IPS DF 19.7 (cell line): ENCODE measurements at places on chromosomes 3 and 15.

DNA sequence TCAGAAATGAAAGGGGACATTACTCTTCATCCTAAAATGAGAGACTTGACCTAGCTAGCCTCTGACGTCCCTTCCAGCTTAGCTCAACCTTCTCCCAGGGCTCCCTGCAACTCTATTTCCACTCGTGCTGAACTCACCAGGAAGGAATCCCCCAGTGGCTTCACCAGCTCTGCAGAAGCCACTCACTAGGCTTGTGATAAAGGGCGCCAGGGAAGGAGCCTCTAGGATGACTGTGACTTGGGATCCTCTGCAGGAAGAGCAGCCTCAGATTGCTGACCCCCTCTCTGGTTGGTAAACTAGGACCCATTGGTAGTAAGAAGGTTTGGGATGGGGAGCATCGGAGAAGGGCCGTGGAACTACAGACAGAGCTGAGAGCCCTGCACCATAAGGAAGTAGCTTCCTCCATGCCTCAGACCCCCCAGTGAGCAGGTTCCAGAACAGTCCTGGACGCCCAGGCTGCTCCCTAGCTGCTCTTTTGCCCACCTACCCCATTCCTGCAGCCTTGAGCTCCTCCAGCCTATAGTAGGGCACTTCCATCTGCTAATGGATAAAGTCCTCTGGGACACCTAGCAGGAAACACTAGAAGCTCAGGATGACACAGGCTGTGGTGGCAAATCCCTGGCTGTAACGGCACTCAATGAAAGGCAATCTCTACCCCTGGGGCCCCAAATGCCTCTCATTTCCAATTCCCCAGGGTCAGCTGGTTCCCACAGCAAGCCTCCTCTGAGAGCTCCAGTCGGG, 26.0 kb downstream of the PLA2G4F start:
- no peak for DNase-seq

DNA sequence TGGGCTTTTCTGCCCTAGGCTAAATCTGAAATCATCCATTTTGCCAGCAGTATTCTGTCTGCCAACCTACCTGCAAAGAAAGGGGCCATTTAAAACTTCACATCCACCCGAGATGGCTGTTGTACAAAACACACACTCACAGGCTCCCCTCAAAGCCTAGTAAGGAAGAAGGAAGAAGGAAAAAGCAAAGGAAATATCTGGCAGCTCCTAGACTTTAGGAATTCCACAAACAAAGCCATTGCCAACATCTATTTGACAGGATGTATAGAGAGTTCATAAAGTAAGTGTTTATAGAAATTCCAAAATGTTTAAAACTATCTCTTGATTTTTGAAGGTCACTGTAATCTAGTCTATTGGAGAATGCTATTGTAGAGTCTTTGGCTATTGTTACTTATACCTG, 91.9 kb upstream of the THBS1 start:
- no peak for DNase-seq

GRCh38 chr3:84077479-84077878, 881.3 kb upstream of the CADM2 start:
- no peak for DNase-seq

DNA sequence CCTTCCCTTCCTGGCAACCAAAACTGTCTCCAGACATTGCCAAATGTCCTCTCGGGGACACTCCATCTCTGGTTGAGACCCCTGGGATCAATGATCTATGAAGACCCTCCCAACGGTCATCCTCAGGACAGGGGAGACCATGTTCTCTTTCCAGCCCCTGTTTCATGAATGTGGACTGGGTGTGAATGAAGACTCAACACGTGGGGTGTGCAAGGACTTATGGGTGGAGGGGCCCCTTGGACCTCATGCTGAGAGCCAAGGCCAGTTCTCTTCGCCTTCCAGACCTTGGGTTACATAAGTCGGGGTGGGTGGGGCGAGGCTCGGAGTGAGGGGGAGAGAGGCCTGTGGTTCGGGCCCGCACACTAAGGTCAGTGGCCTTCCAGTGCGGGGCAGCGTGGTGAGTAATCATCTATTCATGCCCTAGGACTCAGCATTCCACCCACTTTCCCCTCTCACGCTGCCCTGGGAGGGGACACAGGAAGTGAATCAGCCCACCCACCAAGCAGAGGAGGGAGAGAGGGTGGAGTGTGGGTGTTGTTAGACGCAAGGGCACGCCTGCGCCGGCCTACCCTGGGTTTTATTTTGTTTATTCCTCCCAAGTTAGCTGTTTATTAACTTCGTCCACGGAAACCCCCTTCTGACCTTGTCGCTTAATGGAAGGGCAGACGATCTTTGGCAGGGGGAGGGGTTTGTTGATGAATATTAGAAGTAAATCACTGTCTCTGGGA, 6.7 kb downstream of the PAQR5 start:
- no peak for DNase-seq

- no peak for DNase-seq
These were observed 4.6 kb downstream of the ITGA11 start for GRCh38 chr15:68427366-68427765.

DNA sequence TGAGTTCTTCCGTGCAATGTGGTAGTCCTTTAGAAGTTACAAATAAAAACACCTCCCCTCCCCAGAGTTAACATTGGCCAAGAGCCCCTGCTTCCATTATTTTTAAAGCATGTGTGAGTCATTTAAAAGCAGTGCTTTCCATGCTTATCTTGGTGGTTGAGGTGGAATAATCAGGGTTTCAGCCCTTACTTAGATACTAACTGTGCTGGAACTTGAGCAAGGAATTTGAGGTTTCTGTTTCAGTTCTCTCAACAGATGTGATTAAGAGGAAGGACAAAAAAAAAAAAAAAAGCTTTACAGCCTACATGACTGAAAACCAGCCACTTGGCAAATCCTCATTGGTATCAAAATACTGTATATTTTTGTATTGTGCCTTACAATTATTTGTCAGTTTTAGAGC, 64.5 kb downstream of the CGNL1 start:
- DNase-seq = no peak

- DNase-seq = no peak
These were observed 75.3 kb downstream of the ZNF609 start for GRCh38 chr15:64535460-64536243.

- DNase-seq = no peak
These were observed 17.4 kb downstream of the FSD2 start for GRCh38 chr15:82788496-82788895.

DNA sequence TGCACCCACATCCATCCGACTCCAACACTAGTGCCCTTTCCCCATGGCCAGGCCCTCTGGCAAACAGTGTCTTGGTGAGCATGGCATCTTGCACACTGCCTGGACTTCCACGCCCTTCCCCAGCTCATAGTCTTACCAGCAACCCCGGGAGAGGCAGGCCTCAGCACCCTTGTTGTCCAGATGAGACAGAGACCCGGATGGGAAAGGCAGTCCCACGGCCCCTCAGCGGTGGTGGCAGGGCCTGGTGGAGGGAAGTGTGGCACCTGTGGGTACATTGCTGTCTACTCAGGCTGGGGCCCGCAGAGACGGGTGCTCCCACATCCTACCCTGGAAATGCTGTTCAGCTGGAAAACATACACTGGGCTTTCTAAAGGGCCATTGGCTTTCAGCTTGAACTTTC, 28.4 kb downstream of the HDAC11 start:
- DNase-seq = no peak

DNA sequence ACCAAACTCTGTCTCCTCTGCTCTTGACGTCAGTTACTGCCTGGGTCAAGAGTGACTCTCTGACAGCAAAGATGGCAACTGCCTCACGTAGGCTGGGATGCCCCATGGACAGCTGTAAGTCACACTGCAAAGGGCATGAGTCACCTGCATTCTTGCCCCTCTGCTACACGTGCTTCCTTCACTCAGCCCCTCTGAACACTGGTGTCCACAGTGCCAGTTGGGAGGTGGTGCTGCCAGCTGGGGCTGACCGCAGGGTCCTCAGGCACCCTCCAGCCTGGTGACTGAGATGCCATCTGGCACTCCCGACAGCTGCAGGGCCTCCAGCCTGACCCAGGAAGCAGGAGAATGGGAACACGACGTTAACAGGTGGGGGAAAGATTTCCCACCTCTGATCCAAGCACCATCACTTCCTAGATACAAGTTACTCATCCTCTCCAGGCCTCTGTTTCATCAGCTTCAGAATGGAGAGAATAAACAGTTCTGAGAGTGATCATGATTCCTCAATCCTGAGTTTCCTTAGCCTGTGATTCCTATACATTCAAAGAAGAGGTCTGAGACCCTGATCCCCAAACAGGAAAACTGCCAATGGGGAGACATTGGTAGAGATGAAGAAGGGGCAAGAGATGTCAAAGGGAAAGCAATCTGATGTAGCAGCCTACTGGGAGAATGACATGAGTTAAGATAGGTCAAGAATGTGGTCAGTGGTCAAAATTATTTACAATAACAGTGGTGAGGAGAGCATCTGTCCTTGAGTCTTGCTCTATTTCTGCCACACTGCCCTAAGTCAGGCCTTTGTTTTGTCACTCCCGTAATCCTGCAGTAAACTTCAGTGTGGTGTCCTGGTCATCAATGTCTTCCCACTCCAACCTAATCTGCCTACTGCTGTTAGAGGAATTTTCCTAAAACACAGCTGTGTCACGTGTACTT, 86.1 kb upstream of the BCL6 start:
- no peak for DNase-seq

DNA sequence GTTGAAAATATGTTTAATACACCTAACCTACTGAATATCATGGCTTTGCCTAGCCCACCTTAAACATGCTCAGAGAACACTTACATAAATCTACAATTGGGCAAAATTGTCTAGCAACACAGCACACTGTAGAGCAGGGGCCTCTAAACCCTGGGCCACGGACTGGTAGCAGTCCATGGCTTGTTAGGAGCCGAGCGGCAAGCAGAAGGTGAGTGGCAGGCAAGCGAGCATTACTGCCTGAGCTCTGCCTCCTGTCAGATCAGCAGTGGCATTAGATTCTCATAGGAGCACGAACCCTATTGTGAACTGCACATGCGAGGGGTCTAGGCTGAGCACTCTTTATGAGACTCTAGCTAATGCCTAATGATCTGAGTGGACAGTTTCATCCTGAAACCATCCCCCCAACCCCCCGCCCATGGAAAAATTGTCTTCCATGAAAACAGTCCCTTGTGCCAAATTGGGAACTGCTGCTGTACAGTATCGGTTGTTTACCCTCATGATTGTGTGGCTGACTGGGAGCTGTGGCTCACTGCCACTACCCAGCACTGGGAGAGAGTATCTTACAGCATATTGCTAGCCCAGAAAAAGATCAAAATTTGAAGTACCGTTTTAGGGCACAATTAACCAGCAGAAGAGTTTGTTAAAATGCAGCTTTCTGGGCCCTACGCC, 26.1 kb downstream of the CMSS1 start:
- no peak for DNase-seq

GRCh38 chr3:181921220-181921619, 209.5 kb downstream of the SOX2 start:
- DNase-seq = no peak

DNA sequence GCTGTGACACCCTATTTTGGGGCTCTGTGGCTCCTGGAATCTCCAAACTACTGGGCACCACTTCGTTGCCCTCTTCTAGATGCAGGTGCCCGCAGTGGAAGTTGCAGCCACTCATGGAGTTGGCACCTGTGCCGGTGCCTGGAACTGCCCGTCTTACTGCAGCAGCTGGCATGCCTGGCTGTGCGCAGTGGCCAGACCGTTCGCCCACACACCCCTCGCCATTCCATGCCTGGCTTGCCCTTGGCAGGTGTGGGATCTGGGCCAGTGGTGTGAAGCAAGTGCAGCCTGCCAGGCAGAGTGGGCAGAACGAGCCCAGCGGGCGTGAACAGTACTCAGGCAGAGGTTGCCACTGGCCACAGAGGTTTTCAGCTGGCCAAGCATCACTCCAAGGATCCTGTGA, 1286.7 kb downstream of the ROBO1 start:
- no peak for DNase-seq

- no peak for DNase-seq
These were observed 142.8 kb downstream of the NTRK3 start for GRCh38 chr15:88113613-88114308.

DNA sequence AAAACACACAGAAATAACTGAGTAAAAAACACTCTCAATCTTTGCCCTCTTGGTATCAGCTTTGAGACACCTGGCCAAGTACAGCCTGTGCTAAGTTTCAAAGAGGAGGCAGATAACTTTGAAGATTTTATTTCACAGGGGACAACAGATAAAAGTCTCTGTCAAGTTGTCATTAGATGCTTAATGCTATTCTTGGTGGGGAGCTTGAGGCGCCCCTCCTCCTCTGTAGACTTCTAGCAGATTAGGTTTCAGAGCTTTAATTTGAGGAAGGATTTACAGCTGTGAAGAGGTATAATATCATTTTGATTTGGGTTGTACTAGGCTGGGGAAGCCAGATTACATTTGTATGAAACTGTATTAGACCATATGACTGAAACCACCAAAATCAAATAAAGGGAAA, 620.3 kb downstream of the FHIT start:
- DNase-seq = no peak

- DNase-seq = no peak
These were observed 464.7 kb downstream of the PDCD6IP start for GRCh38 chr3:34263101-34263621.

GRCh38 chr15:64197425-64197824, 34.6 kb upstream of the PPIB start:
- DNase-seq = no peak

- no peak for DNase-seq
These were observed 7.5 kb upstream of the C3orf80 start for GRCh38 chr3:160217675-160218074.

GRCh38 chr3:81718311-81718710, 43.1 kb downstream of the GBE1 start:
- DNase-seq = no peak

DNA sequence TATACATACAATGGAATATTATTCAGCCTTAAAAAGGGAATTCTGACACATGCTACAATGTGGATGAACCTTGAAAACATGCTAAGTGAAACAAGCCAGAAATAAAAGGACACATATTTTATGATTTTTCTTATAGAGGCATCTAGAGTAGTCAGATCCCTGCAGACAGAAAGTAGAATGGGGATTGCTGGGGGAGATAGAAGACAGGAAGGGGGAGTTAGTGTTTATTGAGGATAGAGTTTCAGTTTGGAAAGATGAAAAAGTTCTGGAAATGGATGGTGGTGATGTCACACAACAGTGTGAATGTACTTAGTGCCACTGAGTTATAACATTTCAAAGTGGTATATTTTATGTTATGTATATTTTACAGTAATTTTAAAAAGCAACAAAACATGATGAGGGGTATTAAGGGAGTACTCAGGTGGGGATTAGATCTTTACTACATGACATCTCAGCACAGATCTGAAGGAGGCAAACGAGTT, 4.7 kb downstream of the ITPR1 start:
- no peak for DNase-seq

GRCh38 chr3:34511891-34512290, 713.5 kb downstream of the PDCD6IP start:
- no peak for DNase-seq

- DNase-seq = no peak
These were observed 421.6 kb downstream of the EPHB1 start for GRCh38 chr3:135216659-135217058.

DNA sequence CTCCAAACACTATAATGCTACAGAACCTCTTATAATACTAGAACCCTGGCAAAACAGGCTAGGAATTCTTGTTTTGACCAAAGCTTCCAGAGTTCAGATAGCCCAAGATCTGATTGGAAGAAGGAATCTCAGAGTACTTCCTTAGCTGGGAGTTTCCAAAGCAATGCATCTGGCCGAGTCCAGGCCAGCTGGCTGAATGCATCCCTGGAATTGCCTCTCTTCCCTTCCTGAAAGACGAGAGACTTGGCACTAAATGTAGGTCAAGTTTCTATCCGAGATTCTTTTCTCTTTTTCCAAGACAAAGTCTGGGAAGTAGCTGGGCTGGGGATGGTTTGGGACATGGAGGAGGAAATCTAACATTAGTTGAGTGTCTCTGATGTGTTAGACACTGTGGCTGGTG, 68.7 kb upstream of the ADPGK start:
- DNase-seq = no peak

- DNase-seq = no peak
These were observed 212.1 kb downstream of the P3H2 start for GRCh38 chr3:189908646-189909045.
